ENCODE measurements at places on chromosomes 11 and 22. TPM values are rescaled to one million over a fixed set of nuclear protein-coding genes. Genes with fewer than 3 reads are reported as not detected.
A peak's percentile ranks its signal among the peaks of the same experiment; 100 is the strongest.

- DNase-seq = no peak
These were observed 41.4 kb upstream of the ZBED5 start for GRCh38 chr11:10899121-10899830.

DNA sequence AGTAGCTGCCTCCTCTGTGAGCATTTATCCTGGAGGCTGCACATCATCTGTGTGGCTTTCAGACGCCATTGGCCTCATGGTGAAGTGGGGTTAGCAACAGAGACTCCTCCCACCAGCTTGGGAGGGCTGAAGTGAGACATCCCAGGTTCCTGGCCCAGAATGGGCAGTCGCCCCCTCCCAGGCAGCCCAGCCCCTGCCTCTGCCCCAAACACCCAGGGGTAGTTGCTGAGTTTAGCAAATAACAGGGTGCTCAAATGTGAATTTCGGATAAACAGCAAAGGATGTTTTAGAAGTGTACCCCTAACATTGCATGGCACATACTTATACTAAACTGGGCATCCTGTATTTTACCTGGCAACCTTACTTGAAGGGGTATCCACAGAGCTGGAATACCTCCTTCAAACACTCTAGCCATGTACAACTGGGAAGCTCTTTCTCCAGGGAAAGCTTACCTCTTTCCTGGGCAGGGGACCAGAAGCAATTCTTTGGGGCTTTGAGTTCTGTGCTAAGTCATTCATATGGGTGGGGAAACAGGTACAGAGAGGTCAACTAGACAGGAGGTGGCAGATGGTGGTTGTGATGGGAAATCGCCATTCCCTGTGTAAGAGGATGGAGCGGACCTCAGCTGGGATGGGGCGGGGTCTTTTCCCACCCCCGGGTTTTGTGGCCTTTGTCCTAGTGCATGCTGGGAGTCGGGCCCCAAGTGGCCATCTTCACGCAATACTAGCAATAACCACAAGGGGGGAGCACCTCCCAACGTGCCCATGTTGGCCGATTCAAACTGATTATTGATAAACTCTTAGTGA lies 19.3 kb downstream of the MTFP1 start:
- DNase-seq = peak; percentile 64

GRCh38 chr22:40024201-40025061 lies 29.7 kb downstream of the FAM83F start:
- DNase-seq = peak; percentile 73

DNA sequence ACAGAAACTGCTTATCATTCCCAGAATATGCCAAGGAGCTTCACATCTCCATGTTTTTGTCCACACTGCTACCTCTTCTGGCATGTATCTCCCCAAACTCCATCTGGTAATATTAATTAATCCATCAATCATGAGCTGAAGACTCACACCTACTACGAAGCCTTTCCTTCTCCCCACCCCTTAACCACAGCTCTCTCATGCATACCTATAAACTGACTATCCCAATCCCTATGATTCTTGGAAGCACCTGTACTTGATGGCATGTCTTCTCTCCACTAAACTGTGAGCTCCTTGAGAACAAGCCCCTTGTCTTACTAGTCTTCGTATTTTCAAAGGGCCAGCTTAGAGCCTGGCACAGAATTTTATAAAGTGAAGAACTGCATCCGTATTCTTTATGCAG lies 47.3 kb downstream of the RELT start:
- no peak for DNase-seq

DNA sequence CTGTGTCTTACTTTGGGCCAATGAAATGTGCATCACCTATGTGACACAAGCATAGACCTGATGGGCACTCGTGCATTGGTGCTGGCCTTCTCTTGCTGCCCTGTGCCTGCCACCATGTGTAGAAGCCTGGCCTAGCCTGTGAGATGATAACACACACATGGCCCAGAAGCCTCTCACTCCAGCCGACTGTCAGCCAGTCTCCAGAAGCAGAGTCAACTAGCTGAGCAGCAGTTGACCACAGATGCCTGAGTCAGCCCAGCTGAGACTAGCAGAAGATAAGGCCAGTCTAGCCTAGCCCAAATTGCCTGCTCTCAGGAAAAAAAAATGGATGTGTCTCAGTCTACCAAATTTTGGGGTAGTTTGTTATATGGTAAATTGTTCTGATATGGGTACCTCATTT lies 46.2 kb downstream of the CSNK2A3 start:
- DNase-seq = no peak

DNA sequence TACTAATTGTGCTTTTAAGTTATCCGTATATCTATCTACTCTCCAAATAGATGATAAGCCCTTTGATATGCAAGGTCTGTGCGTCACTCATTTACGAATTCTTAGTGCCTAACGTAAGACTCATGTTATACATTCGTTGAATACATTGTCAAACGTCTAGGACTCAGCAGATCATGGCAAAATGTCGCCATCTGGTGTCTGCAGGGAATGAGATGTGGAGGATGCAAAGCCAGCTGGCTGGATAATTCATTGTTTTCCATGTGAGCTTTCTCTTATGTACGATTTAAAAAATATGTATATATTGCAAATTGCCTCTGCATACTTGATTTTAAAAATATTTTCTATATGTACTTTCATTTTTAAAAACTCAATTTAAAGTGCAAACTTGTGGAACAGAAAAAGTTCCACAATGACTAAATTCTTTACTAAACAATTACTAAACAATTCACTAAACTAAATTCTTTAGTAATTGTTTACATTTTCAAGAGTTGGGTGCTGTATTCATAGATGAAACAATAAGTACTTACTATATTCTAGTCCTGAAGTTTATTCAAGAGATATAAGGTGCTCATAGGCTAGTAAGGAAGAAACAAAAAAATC lies 33.8 kb downstream of the ZNF202 start:
- peak; percentile 72 for DNase-seq

DNA sequence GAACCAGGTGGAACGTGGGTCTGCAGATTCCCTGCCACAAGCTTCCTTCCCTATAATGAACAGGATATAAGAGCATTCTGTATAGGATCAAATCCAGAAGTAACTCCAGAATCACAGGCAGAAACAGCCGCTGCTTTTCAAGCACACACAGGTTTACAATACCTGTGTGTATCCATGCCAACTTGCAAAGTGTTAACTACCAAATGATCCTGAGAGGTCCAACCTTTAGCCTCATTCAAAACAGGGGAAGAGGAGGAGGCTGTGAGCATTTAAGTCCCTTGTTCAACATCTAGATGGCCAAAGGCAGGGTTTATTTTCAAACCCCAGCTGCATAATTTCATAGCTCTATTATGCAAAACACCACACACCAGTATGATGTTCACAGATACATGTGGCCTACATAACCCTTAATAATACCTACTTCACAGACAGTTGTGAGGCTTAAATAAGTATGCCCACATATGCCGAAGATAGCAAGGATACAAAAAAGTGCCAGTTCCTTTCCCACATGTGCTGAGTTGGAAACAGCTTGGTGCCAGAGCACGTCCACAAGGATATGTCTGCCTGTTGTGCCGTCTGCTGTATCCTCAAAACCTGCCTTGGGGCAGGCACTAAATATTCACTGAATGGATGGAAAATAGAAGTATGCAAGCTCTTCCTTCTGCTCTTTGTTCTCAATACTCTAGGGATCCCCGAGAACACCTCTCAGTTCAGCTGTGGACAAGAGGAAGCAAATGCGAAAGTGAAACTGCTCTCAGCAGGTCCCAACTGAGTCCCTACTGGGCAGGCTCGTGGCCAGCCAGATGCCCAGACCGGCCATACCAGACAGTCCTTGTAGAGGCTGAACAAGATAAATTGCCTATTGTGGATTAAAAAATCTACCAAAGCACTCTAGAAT lies 66.8 kb downstream of the LARGE1 start:
- DNase-seq = peak; percentile 23

GRCh38 chr11:19683862-19684491 lies 28.7 kb upstream of the NAV2 start:
- DNase-seq = no peak

- no peak for DNase-seq
These were observed 489.5 kb downstream of the DLG2 start for GRCh38 chr11:85137597-85137996.

The CST6 gene
- total RNA-seq = 5.9 TPM

The OR10D3 gene
- not detected for total RNA-seq

The MMP8 gene
- total RNA-seq = 0.16 TPM

The SYT13 gene
- total RNA-seq = 6.8 TPM

Measured in kidney (tissue), 22 donors.